Activated CD8-positive, alpha-beta memory T cell treated with anti-CD3 and anti-CD28 coated beads for 1 hour (primary cell): ENCODE measurements at places on chromosomes 5 and 9.

- no peak for DNase-seq
These were observed 248.7 kb downstream of the TAF11L14 start for GRCh38 chr5:17882760-17883488.

DNA sequence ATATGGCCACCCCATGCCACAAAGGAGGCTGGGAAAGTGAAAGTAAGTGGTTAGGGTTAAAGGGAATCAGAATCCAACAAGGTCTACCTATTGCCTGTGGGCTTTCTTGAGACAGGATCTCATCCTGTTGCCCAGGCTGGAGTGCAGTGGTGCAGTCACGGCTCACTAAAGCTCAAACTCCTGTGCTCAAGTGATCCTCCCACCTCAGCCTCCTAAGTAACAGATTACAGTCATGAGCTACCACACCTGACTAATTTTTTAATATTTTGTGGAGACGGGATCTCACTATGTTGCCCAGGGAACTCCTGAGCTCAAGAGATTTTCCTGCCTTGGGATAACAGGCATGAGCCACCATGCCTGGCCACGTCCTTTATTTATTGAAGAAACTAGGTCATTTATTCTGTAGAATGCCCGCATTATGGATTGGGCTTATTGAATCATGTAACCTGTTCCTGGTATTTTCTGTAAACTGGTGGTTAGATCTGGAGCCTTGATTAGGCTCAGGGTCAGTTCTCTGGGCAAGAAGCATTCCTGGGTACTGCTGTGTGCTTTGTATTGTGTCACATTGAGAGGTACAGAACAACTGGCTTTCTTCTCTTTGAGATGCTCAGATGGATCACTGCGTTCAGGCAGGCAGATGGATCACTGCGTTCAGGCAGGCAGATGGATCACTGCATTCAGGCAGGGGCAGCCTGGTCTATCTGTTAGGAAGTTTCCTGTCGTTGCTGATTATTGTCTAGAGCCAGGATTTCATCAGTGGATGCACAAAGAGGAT lies 41.6 kb downstream of the ERGIC1 start:
- DNase-seq = no peak

GRCh38 chr5:154756868-154757813 lies 2.0 kb downstream of the LARP1 start:
- peak; percentile 21 for DNase-seq

DNA sequence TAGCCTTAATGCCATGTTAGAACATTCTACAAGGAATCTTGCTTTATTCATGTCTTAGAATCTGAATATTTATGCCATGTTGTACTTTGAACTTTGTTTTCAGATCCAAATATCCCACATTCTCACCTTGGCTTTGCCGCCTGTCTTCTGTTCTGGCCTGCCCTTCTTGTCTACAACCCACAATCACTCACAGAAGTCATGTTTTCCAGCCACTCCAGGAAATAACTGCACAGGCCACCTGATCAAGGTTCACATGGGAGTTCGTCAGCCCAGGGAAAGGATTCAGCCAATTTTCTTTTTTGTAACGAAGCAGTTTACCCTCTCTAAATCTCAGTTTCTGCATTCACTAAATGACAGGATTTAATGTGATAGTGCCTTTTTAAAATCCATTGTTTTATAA lies 70.5 kb downstream of the JAKMIP2 start:
- no peak for DNase-seq

- DNase-seq = no peak
These were observed 69.4 kb downstream of the SREK1 start for GRCh38 chr5:66213533-66213932.

GRCh38 chr5:54254482-54255198 lies 55.7 kb downstream of the ARL15 start:
- DNase-seq = no peak

DNA sequence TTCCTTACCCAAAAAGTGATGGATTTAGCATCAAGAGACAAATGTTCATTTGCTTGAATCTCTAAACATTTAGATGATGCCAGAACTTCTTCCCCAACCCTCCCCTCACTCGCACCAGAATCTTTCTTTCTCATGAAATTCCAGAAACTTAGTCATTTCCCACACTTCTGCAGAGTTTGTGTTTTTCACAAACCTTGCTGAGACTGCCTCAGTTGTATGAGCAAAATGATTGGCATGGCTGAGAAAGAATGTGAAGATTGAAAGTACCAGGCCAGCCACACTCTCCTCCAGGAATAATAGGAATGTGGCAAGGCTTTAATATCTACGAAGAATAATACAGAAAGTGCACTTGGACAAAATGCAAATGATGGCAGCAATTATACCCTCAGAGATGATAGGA lies 428.3 kb upstream of the CDH6 start:
- no peak for DNase-seq

GRCh38 chr5:133361922-133362321 lies 250.4 kb downstream of the FSTL4 start:
- no peak for DNase-seq
